ENCODE measurements at places on chromosomes 11 and 22.

DNA sequence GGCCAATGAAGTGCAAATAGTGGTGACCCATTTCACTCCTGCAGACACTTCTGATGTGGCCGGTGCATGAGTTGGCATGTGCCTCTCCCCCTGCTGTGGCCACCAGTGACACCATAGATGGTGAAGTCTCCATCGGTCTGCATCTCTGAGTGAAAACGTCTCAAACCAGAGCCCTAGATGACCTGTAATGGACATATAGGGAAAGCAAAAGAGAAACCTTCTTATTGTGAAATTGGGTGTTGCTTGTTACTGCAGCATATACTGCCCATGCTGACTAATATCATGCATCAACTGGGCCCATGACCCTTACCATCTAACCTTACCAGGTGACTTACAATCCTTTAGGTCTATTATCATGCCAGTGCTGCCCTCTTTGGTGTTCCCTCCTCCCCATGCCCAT lies 11.7 kb upstream of the VPS37C start:
- DNase-seq: no peak

- DNase-seq: no peak
Observed at GRCh38 chr11:57476757-57477506, 16.6 kb downstream of the RTN4RL2 start.

GRCh38 chr11:96293598-96294021 lies 49.4 kb downstream of the MAML2 start:
- no peak for DNase-seq

DNA sequence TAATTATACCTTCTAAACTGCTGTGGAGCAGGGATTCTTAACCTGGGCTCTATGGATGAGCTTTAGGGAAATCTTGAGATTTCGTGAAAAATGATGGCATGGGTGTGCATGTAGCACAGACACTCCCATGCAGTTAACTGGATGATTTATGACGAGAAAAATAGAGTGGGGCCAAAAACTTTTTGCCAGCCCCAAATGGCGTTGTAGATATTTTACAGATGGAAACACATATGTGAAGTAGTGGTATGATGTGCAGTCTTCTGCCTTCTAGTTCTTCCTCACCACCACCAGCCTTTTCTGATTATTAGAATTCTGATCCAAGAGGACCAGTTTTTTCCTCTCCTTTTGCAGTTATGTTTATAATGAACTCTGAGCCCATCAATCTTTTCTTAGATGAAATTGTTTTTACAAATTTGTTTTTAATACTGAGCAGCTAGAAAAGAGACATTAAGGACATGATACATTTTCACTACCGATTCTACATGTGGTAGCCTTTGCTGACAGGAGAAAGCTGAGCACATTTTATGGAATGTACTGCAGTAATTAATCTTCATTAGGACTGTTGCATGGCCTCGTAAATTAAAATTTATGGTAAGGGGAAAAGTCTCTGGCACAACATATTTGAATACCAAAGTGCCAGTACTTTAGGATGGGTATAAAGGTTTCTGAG lies 261.4 kb downstream of the DDX10 start:
- no peak for DNase-seq

DNA sequence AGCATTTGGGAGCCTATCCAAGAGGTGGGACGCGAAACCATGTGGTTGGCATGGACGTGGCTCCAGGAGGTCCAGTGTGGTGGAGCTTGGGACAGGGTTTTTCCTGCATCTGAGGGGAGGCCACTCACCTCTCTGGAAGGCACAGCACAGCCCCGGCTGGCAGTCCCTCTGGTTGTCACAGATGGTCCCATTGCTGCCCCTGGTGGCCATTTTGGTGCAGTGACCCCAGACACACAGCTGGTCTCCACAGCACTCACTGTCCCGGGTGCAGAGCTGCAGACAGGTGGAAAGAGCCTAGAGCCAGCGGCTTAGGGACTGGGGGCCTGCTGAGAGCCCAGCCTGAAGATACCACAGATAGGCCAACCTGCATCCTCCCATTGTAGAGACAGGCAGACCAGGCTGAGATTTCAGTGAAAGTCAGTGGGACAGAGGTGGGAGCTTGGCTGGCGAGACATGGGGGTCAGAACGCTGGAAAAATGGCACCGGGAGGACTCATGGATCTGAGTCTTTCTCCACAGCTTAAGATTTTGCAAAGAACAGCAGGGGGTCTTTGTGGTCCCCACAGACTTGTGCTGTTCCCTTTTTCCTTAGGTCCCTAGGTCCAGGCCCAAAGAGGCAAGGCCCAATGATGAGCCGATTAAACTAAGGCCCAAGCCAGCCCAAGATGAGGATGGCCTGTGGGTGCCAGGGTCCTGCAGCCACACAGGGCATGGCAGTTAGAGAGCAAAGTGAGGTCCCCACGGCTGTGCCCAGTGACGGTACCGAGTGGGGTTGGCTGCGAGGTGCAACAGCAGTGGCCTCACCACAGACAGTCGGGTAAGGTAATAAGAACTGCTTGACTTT lies 41.4 kb downstream of the DKK3 start:
- DNase-seq: peak; percentile 87

- DNase-seq: no peak
Observed at GRCh38 chr11:85809191-85809590, 1.8 kb downstream of the SYTL2 start.

GRCh38 chr22:50030297-50031188 lies 18.0 kb upstream of the IL17REL start:
- peak; percentile 86 for DNase-seq

GRCh38 chr11:68659158-68659921 lies 25.0 kb upstream of the GAL start:
- no peak for DNase-seq

DNA sequence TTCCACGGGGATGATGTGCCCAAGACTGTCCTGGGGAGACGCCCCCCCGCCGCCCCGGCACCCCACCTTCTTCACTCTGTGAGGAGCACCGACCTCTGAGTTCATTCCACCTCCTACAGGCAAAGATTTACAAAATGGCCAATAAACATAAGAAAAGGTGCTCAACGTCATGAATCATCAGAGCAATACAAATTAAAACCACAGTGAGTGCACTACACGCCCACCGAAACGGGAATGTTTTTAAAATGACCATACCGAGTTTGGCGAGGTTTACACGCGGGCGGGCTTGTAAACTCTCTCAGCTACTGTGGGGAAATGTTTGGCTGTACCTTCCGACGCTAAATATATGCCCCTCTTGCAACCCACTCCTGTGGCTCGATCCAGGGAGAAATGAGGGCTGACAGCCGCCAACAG lies 7.9 kb downstream of the NPTXR start:
- DNase-seq: no peak

DNA sequence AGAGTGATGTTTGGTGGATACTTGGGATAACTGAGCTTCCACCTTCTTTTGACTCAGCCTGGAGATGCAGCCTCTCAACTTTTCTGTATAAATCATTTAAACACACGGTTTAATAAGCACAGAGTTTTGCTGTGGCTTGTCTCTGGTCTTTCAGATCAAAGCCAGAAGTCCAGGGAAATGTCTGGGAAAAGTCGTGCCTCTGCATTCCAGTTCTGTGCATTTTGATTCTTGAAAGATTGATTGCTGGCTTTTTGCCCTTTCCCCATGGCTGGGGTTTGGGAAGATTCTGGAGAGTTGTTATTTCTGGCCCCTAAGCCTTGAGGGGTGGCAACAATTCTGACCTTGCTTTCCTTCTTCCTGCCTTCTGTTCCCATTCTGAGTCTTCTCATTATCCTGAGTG lies 154.1 kb downstream of the COMMD9 start:
- DNase-seq: no peak

GRCh38 chr11:86720546-86720945 lies 48.1 kb upstream of the ME3 start:
- no peak for DNase-seq

GRCh38 chr11:12784445-12784844 lies 110.2 kb downstream of the TEAD1 start:
- no peak for DNase-seq

GRCh38 chr22:46187862-46188261 lies 37.5 kb downstream of the PPARA start:
- DNase-seq: no peak

Measured in ecto neural progenitor cell (in vitro differentiated cells).